ENCODE measurements at places on chromosomes 4 and X.

DNA sequence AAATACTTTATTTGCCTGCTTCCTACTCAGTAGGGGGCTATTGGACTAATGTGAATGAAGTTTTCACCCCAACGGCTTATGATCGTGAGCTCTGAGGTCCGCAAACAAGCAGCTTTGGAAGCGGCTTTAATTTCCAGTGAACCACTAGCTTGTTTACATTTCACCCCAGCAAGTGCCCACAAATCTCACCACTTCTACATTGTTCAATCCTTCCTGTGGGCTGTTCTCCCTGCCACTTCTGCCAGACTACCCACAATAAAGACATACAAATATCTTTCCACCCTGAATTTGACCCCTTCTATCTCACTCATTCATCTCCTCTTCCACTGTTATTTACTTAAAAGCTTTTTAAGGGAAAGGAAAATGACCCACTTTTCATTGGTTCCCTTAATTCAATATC is 98.0 kb downstream of the CDS1 start:
- DNase-seq: no peak

DNA sequence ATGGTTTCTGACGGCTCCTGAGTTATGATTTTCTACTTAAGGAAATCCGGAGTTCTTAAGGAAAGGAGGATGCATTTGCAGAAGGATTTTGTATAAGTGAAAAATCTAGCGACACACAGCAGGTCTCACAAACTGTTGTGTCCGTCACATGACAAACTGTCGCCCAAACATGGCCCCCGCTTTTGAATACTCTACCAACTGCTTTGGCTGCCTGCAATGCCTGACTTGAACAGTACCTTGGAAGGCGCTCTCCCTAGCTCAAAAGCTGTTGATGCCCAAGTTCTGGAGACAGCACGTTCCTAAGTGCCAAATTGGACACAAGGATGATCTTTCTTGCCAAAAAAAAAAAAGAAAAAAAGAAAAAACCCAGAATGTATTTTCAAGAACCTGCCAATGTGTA is 103.2 kb downstream of the ENPP6 start:
- no peak for DNase-seq

GRCh38 chrX:140917354-140918115 is 84.9 kb upstream of the SPANXB1 start:
- DNase-seq: no peak

- no peak for DNase-seq
These were observed 57.4 kb downstream of the DCK start for GRCh38 chr4:71050809-71051208.

DNA sequence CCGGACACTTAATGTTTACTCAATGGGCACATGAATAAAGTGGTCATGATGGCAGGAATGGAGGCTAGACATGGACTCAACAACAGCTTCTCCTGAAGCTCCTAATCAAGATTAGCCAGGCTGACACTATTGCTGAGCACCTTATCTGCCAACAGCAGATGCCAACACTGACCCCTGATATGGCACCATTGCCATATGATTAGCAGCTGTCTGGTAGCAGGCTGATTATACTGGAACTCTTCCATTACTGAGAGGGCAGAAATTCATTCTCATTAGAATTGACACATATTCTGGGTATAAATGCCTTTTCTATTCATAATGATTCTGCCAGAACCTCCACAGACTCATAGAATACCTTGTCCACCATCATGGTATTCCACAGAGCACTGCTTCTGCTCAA is 18.4 kb upstream of the AFF1 start:
- no peak for DNase-seq

DNA sequence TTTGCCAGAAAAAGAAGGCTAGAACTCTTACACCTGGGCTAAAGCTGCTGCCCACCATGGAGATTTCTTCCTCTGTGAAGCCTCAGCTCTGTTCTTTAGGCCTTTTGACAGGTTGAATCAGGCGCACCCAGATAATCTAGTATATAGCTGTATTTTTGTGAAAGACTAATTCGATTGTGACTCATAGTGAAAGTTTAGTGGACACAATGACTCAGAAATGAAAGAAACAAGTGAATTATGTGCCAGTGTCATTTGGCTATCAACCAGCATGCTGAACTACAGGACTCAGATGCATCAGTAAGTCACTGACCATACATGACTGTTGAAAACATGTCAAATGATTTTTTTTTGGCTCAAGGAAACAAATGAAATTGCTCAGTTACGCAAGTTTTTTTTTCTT is 425.4 kb downstream of the SLITRK2 start:
- no peak for DNase-seq

DNA sequence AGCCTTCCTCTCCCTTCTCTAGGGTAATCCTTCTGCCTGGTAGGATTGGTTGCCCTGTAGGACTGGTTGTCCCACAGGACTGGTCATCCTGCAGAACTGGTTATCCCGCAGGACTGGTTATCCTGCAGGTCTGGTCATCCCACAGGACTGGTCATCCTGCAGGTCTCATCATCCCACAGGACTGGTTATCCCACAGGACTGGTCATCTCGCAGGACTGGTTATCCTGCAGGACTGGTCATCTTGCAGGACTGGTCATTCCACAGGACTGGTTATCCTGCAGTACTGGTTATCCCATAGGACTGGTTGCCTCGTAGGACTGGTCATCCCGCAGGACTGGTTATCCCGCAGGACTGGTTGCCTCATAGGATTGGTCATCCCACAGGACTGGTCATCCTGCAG is 48.1 kb upstream of the STOX2 start:
- no peak for DNase-seq

DNA sequence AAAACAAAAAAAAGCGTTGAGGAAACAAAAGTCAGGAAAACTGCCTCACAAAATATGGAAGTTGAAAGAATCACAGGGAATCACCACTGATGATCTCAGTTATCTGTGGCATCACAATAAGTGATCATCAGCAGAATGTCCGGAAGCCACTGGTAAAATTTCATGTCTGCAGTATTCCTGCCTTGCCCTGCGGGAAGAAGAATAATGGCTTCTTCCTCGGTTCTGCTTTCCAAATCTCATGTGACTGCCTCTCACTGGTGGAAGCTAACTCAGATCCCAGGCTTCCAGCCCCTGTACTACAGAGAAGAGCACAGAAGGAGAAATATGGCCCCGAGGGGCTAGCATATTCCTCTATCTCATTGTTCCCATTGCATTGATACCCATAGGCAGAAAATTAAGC is 12.7 kb upstream of the ZNF330 start:
- no peak for DNase-seq

GRCh38 chr4:34245276-34245675 is 1999.0 kb downstream of the ARAP2 start:
- DNase-seq: no peak

DNA sequence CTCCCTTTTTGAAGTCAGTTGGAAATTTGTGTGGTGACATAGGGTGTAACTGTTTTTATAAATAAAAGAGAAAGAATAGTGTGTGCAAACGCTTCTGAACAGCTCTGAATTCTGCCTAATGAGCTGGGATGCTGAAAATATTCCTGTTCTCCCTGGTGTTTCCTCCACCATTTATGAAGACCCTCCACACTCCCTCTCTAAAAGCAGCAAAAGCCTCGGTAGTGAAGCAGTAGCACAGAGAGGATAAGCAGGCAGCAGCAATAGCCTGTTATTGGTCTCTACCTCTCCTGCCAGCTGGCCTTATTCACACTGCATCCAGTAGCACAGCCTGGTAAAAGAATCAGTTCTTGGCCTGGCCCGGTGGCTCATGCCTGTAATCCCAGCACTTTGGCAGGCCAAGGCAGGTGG is 406.1 kb downstream of the IQCM start:
- no peak for DNase-seq

DNA sequence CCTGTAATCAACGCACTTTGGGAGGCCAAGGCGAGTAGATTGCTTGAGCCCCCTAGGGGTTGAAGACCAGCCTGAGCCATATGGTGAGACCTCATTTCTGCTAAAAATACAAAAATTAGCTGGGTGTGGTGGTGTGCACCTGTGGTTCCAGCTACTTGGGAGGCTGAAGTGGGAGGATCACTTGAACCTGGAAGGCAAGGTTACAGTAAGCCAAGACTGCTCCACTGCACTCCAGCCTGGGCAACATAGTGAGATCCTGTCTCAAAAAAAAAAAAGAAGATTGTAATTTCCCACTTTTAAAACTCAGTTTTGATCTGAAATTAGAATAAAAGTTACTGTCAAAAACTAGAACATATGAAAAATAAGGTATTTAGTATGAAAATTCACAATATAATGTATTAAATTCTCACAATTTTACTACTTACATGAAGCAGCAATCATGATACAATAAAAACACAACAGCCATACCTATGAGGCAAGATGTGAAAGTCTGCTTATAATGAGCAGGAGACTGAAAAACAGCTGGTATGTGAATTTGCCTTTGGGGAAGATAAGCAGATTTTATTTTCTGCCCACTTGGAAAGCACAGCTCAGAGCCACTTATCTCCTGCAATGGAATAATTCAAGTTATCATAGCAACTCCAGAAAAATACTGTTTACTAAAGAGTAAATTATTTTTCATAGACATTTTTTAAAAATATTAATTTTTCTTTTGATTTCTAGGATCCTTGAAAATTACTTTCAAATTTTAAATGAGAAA is 50.6 kb downstream of the ZGRF1 start:
- DNase-seq: no peak

GRCh38 chr4:111494971-111495370 is 650.3 kb upstream of the FAM241A start:
- no peak for DNase-seq

- no peak for DNase-seq
These were observed 138.1 kb upstream of the RASGEF1B start for GRCh38 chr4:81609844-81610243.

- DNase-seq: no peak
These were observed 1673.6 kb downstream of the PCDH7 start for GRCh38 chr4:32393806-32394205.

GRCh38 chr4:105715692-105716278 is 7.2 kb downstream of the GSTCD start:
- no peak for DNase-seq

GRCh38 chr4:98680806-98681205 is 22.4 kb upstream of the TSPAN5 start:
- DNase-seq: no peak

DNA sequence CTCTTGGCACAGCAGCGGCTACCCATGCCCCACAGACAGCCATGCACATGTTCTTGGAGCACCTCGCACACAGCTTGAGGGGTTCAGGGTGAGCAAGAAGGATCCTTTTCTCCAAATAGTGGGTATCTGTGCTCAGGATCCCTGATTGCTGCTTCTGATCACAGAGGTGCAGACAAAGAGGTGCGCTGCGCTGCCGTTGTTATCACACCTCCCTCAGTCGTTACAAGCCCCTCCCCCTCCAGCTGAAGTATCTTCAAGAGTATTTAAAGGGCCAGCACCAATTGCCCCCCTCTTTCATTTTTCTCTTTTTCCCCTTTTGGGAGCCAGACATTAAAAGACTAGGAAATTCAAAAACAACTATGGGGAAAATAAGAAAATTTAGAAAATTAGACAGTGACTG is 44.3 kb downstream of the NELFA start:
- DNase-seq: no peak

GRCh38 chrX:75155447-75155826 is 646 bp downstream of the ABCB7 start:
- DNase-seq: no peak

DNA sequence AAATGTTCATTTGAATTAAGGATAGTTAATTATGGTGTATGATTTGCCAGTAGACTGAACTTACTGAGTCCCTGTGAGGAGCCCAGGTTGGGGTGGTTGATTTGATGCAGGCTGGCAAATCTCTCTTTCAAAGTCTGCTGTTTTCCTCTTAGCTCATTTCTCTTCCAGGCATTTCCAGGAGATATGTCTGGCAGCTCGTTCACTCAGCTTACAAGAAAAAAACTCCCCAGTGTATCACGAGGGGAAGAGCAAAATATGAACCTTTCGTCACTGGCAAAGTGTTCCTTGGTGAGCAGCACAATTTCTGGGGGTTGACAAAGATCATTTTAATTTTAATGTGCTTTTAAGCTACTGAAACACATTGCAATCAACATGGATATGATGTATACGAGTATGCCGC is 244.2 kb downstream of the CBLL2 start:
- DNase-seq: no peak

Data from activated CD4-positive, CD25-positive, alpha-beta regulatory T cell (primary cell).